Osteoblast (primary cell): ENCODE measurements at places on chromosomes 1 and 21. TPM values are rescaled to one million over a fixed set of nuclear protein-coding genes. Genes with fewer than 3 reads are reported as not detected.

The ZNF692 gene
- total RNA-seq = 9.1 and 12.3 TPM in 2 replicates

The HES2 gene
- total RNA-seq = not detected in 2 replicates

The PSRC1 gene
- 5.4 and 5.9 TPM in 2 replicates for total RNA-seq

The SPRR2A gene
- not detected in 2 replicates for total RNA-seq
